ENCODE measurements at places on chromosomes 12 and 14. TPM values are rescaled to one million over a fixed set of nuclear protein-coding genes. Genes with fewer than 3 reads are reported as not detected.

PLEKHD1 gene
- not detected for total RNA-seq

JPH4 gene
- total RNA-seq: not detected

HOMEZ gene
- total RNA-seq: 11.7 TPM

OR6C2 gene
- not detected for total RNA-seq

PTCSC3 gene
- total RNA-seq: not detected

DPF3 gene
- 8.1 TPM for total RNA-seq

ETNK1 gene
- total RNA-seq: 68.4 TPM

KRT75 gene
- not detected for total RNA-seq
